ENCODE measurements at places on chromosomes 7 and 10. TPM values are rescaled to one million over a fixed set of nuclear protein-coding genes. Genes with fewer than 3 reads are reported as not detected.

DNA sequence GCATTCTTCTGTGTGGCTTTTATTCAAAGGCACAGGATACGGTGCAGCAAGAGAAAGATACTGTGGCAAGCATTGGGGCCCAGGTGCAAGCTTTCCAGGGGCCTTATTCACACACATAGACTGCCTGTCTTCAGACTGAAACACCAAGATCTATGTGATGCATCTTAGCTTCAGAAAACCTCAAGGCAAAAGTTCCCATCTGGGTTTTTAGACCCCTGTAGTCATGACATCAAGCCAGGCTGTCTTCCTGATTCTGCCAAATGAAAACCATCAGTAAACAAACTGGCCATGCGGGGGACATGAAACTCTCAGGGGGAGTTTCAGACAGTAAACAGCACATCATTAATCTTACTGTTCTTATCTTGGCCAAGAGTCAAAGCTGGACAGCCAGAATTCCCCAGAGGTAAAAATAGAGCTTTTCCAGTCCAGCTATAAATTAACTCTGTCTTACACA, 9.8 kb downstream of the AGBL3 start:
- DNase-seq = no peak

The MYOZ1 gene
- total RNA-seq = 1.9 TPM

The MYH16 gene
- not detected for total RNA-seq

The HTR5A gene
- not detected for total RNA-seq

GRCh38 chr7:24457219-24457558, 116.1 kb upstream of the PALS2 start:
- DNase-seq = no peak

DNA sequence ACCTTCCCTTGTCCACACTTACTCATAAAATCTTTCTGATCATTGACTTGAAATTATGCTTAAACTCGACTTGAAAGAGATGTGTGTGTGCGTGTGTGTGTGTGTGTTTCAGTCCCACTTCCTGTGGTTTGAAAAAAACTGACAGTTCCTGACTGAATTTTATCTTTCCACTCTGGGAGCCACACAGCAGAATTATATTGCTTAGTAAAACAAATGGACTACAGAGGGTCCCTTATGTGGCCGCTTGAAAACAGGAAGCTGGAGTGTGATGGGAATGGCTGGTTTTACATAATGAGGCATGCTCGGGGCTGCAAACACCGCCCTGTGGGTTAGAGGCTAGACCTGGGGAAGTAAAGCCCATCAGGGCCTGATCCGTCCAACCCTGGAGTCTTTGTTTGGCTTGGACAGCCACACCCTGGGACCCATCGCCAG, 54.8 kb downstream of the LYZL1 start:
- no peak for DNase-seq

GRCh38 chr10:126930883-126931503, 25.8 kb downstream of the DOCK1 start:
- DNase-seq = no peak

GRCh38 chr7:18927134-18927533, 190.3 kb downstream of the TWIST1 start:
- no peak for DNase-seq

DNA sequence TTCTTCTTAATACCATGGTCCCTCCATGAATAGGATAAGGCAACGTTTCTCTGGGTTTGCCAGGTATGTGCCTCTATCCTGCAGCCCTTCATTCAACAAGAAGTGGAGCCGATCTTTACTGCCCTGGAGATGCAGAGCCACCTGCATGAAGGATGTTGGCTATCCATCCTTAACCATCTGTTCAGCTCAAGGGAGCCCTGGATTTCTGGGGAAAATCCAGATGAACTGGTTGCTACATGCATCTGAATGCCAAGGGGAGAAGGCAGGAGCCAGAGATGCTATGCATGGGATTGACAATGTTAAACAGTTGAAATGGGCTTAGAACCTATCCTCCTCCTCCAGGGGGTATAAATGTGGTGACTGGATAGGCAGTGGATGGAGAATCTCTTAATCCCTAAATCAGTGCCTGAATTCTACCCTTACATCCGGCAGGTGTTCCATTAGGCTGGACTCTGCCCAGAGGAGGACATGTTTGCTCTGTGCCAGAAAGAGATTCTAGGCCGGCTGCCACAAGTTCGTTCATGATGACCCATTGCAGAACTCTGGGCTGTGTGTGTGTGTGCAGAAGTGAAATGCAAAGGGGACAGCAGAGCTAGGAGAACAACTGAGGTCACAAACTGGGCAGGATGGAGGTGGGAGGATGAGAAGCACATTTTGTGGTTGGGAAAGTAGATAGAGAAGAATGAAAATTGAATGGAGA, 15.6 kb downstream of the CPED1 start:
- DNase-seq = no peak

The SPDYE11 gene
- not detected for total RNA-seq

DNA sequence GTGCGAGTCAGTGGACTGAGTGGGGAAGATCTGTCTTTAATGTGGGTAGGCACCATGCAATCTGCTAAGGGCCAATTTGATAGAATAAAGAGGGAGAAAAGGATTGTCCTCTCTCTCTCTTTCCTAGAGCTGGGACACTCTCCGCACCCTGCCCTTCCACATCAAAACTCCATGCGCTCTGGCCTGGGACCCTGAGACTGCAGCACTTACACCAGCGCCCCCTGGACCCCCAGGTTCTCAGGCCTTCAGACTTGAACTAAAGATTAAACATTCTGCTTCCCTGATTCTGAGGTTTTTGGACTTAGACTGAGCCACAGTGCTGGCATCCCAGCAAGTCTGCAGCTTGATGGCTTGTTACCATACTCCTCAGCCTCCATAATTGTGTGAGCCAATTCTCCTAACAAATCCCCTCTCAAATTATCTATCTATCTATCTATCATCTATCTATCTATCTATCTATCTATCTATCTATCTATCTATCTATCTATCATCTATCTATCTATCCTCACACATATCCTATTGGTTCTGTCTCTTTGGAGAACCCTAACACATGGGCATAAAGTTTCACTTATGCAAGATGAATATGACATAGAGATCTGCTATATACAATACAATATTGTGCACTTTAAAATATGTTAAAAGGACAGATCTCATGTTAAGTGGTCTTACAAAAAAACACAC, 22.4 kb upstream of the OR2A5 start:
- DNase-seq = no peak

DNA sequence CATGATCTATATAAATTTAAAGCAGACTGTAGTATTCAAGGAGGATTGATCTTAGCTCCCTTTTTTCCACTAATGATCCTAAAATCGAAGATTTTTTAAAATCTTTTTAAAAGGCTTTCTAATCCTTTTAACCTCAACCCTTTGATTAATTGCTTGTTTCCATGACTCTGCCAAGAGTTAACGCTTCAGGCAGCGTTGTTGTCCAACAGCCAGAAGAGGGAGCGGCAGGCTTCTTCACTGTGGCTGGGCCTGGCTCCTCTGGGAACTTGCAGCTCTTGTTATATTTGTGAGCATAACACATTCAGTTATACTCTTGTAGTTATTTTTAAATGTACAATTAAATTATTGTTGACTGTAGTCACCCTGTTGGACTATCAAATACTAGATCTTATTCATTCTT, 26.3 kb downstream of the CRCP start:
- peak; percentile 51 for DNase-seq

The TLX1 gene
- total RNA-seq = not detected

- no peak for DNase-seq
Measured at GRCh38 chr7:153567426-153567825, 484.8 kb upstream of the DPP6 start.

The EBLN1 gene
- not detected for total RNA-seq

DNA sequence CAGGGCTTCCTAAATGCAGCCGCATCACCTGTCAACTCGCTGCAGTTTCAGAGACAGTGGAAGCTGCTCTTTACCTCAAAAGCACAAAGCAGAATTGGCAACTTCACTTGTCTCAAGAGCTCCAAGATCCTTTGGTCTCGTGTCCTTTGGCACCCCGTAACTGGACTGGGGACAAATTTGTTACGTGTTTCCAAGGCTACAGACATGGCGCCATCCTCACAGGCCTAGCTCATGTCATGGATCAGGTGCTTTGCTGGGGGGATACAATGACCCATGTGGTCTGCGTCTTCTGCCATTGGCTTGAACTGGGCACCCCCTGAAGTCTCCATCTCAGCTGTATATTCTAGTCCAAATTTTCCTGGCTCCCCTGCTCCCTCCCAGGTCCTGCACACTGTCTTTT, 48.6 kb downstream of the CHST3 start:
- DNase-seq = no peak

- DNase-seq = no peak
Measured at GRCh38 chr10:89256340-89256739, 4.8 kb upstream of the LIPA start.

- no peak for DNase-seq
Measured at GRCh38 chr10:59381687-59382086, 19.3 kb upstream of the FAM13C start.

DNA sequence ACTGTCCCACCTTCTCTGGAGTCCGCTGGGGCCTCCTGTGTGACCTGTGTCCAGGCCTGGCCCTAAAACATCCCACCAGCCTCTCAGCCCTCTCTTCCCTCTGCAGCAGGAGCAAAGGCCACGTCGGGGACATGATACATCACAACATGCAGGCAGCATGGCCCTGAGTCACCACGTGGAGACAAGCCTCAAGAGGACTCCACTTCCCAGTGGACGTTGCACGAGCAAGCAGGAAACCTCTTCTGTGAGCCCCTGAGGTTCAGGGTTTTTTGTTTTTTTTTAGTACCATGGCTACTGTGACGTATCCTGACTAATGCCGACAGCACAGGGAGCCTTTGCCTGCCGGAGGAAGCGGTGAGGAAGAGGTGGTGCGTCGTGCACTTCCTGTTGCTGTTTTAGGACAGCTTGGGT, 165.9 kb downstream of the DNAJB6 start:
- no peak for DNase-seq

Measured in neural progenitor cell (in vitro differentiated cells).